ENCODE measurements at places on chromosomes 1 and 21.
A peak's percentile ranks its signal among the peaks of the same experiment; 100 is the strongest.

DNA sequence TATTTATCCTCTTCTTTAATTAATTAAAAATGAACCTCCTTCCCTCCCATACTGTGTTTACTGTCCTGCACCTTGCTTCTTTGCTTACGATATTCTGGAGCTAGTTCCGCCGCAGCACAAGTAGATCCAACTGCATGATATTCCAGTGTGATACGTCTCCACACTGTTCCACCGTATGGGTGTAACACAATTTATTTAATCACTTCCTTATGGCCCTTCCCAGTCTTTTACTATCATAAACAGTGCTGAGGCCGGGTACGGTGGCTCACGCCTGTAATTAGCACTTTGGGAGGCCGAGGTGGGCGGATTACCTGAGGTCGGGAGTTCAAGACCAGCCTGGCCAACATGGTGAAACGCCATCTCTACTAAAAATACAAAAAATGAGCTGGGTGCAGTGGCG lies 25.7 kb downstream of the CNST start:
- DNase-seq = no peak

DNA sequence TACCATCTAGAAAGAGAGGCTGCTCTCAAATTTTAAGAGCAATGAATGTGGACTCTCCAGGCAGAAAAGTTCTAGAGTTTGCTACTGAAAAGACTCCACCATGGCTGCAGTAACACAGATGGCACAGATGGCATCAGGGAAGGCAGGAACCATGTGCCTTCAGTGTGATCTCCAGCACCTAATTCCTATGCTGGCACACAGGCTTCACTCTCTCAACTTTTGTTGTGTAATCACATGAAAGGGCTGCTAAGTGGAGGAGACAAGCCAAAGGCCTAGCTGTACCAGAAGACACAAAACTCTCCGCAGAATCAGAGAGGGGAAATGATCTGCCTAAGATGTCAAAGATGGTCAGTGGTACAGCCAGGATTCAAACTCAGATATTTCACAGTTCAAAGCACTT lies 31.1 kb downstream of the ERI3 start:
- no peak for DNase-seq

GRCh38 chr1:154403261-154403943 lies 1.7 kb upstream of the IL6R start:
- peak; percentile 23 for DNase-seq

- DNase-seq = no peak
These were observed 63.6 kb downstream of the MAP3K21 start for GRCh38 chr1:233390842-233391737.

- no peak for DNase-seq
These were observed 67.8 kb downstream of the SLC37A1 start for GRCh38 chr21:42581336-42581992.

GRCh38 chr1:38297246-38297645 lies 250.7 kb upstream of the POU3F1 start:
- no peak for DNase-seq

- DNase-seq = no peak
These were observed 1.4 kb downstream of the IFFO2 start for GRCh38 chr1:18955131-18955440.

GRCh38 chr1:39411526-39412478 lies 79.6 kb upstream of the BMP8A start:
- DNase-seq = no peak
